ENCODE measurements at places on chromosomes 13 and 19.
A peak's percentile ranks its signal among the peaks of the same experiment; 100 is the strongest.

DNA sequence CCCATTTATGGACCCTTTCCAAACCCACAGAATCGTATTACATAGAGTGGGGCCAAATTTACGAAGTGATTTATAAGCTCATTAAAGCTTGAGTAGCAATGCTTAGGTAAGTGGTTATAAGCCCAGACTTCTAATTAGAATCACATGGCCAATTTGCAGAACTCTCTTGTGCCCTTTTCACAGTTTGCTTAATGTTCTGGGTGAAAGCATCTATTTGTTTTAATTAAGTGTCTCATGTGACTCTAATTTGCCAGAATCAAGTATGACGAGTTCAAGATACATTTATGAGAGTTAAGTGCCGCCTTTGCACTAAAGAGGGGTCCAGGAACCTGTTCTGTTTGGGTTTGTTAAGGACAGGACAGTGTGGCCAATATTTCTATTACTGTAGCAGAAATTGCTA, 46.0 kb upstream of the ZNF681 start:
- DNase-seq, result no peak

GRCh38 chr13:42865768-42866102, 84.4 kb downstream of the FAM216B start:
- no peak for DNase-seq

DNA sequence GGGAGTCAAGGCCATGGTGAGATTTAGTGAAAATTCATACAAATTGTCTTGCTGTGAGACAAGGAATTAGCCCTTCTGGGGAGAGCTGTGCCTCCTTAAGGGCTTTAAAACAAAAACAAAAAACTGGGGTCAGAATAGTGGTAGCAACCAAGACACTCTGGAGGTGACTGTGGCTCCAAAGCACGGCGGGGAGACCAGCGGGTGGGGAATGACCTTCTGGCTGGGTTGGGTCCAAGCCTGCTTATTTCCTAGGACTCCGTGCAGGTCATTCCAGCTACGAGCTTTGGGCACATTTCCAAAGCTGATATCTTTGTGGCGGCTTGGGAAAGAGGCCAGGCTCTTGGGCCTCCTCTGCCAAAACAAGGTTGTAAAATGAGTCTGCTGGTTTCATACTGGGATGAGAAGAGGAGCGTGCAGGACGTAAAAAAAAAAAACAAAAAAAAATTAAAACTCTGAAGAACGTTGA, 348.3 kb downstream of the UQCRFS1 start:
- DNase-seq, result no peak

DNA sequence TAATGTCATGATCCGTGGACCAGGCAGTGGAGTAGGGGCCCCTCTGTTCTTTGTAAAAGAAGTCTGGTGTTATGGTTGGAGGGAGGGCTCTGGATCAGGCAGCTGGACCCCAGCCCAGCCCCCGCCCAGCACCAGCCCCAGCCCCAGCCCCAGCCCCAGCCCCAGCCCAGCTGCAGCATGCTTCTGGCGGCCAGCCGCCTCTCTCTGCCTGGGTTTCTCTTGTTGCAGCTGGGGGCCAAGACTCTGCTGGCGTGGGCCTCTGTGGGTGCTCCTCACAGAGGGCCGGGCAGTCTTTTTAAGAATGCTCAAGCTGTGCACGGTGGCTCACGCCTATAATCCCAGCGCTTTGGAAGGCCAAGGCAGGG, 17.9 kb downstream of the DOT1L start:
- no peak for DNase-seq

DNA sequence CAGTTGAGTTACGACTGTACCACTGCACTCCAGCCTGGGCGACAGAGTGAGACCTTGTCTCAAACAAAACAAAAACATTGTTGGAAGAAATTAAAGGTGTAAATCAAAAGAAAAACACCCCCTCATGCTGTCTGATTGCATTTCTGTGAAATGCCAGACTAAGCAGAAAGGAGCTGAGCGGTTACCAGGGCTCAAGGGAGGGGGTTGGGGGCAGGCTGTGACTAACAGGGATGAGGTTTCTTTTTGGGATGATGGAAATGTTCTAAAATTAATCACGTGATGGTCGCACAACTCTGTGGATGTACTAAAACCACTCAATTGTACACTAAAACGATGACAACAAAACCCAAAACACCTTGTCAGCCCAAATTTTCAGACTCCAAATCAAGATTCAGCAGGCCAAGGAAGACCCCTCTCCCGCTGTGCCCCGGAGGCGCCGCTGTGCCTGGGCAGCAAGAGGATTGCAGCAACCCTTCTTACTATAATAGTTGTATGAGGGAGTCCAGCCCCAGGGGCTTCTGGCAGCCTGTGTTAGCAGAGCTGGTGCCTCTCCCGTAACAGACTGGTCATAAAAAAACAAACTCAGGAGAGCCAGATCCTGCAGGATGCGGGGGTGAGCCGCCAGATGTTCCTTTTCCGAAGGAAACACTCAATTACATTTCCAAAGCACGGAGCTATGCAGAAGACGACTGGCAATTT, 20.9 kb downstream of the CAPS start:
- DNase-seq, result no peak

DNA sequence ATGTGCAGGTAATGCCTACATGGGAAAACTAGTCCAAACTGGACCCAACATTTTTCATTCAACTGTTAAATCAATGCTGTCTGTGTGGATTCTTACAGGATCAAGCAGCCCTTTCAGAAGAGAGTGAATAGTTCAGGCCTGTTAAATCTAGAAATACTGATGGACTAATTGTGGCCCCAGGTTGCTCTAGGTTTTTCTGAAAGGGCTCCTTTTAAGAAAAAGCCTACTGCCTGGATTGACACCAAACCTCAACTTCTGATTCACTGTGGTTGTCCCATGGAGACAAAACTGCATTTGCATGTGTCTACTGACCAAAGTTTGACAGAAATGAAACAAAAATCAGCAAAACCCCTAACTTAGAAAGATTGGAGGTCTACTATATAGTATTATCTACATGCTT, 437.0 kb downstream of the KLF12 start:
- no peak for DNase-seq

- DNase-seq, result no peak
Measured at GRCh38 chr13:62510906-62511655, 1095.4 kb upstream of the PCDH20 start.

DNA sequence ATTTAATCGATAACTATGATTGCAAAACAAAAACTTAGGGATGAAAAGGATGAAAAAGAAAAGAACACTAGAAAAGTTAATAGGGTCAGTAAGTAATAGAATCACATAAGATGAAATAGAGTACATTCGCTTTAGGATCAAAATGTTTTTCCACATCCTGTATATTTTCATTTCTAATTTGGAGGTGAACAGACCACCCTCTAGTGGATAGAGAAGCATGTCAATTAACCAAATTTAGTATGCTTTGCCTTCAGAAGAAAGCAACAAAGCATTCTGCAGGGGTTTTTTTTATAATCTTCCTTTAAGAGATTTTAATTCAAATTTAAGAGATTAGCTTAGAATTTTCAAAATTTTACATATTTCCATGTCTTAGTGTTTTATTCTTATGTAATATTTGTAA, 611.0 kb upstream of the SGCG start:
- no peak for DNase-seq

- no peak for DNase-seq
Measured at GRCh38 chr13:77599351-77599750, 63.8 kb downstream of the SCEL start.

DNA sequence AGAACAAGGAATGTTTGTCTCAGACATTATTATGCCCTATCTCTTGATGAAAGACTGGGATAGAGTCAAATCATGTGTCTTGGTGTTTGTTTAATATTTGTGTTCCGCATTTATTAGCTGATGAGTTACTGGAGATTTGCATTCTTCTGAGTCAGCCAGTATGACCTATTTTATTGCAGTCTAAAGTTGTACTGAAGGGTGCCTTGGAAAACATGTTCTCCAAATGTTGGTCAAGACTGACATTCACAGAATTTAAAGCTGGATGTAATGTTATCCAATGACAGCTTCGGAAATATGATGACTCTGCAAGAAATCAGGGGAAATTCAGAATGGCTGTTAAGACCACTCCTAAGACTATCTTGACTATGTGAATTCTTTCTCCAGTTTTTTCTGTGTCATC, 134.0 kb downstream of the KCNRG start:
- no peak for DNase-seq

DNA sequence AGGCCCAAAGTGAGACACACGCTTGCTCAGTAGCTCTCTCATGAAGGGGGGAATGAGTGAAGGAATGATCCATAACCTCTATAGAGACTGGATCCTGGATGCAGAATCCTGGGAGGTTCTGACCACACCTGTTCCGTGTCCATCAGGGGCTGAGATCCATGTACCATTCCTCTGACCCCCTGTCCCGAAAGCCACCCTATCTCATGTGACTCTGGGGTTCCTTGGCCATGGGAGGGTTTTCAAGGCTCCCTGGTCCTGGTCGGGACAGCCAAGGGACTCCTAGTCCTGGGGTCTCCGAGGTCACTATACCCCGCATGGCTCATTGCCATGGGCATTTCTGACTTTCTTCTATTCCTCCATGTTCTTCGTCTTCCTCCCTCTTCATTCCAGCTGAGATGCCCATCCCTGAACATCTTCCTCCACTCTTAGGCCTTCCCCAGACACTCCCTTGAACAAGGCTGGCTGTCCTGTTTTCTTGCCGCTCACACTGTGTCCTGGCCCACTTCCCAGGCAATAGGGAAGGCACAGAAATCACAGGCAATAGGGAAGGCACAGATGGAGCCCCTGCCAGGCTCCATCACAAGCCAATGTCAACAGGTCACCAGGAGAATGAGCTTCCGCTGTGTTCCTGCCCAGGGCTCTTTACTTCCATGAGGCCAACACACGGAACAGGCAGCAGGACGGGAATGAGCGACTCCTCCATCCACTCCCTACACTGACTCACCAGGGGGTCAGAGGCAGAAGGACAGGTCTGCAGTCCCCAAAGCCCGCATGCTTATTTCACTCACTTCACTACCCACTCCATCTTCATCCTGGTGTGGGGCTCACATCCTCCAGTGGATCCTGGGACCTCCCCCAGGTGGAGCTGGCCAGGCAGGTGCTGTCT, 3.2 kb downstream of the CEACAM5 start:
- DNase-seq, result no peak

DNA sequence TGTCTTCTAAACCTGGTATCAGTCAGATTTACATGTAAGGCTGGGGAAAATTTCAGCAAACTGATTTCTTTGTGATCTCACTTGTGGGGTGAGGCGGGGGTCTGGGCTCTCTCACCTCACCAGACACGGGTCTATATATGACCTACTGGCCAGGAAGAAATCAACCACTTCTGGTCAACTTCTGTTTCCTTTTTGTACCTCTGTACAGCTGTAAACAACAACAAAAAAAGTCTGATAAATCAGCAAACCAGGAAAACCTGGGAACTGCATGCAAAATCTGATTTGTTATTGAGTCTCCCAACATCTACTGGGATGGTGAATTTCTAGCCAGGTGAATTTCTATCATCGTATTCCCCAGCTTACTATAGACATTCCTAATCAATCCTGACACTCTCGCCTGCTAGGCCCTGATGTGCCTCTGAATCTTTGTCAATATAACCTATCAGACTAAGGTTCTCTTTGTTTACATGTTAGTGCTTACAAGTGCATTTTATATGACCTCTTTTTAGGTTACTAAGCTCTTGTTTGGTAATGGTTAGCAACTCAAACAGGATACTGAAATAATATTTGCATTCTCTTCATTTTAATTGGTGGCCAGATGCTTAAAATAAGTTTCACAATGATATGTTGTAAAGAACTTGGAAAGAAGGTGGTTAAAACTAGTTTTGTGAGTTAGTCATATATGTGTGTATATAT, 77.7 kb downstream of the LRRC63 start:
- no peak for DNase-seq

DNA sequence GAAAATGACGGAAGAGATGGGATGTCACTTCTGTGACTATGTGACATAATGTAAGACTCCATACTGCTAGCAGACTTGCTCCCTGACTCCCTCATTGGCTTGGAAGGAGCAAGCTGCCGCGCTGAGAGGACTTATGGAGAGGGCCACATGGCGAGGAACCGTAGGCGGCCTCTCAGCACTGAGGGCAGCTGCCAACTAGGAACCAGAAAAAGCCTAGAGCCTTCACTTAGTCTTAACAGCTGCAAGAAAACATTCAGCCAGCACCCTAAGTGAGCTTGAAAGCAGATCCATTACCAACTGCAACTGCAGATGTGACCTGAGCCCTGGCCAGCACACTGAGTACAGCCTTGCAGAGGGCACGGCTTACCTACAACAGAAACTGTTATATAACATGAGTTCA, 33.9 kb downstream of the USP12 start:
- DNase-seq, result no peak

GRCh38 chr13:21944610-21945009, 273.7 kb downstream of the FGF9 start:
- DNase-seq, result no peak

- DNase-seq, result no peak
Measured at GRCh38 chr19:6221220-6221877, 58.4 kb downstream of the MLLT1 start.

GRCh38 chr19:56477429-56478338, 539 bp upstream of the ZNF667 start:
- DNase-seq, result no peak

DNA sequence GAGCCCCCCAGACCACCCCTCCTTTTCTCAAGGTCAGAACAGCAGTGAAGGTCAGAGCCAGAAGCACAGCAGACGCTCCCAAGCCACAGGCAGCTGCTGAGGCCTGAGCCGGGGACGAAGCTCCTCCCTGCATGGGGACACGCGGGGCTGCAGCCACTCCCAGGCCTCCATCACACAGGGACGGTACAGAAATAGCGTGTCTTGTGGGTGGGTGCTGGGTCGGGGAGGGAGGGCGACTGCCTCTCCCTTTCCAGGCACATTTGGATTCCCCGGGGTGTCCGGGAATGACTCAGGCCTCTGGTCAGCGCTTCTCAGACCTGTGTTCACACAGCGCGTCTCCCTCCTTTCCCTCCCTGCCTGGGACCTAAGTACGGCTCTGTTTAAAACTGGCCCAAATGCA, 33.2 kb downstream of the RASA3 start:
- DNase-seq, result peak; percentile 21

DNA sequence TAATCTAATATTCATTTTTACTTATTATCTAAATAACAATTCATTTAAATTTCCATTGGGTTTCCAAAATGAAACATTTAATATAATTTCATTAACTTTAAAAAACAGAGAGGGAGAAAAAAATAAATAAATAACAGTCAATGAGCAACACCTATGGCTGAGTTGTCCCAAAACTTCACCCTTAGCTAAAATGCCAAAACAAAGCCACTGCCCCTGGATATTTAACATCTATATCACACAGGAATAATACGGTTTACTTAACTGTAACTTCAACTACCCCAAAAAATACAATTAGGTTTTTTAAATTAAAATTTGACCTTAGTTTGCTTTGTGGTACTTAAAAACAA, 541 bp downstream of the ELF1 start:
- DNase-seq, result no peak

- DNase-seq, result no peak
Measured at GRCh38 chr19:53980539-53981375, 10.7 kb upstream of the CACNG6 start.

Measured in GOT3 (cell line).